ENCODE measurements at places on chromosomes 4 and X. TPM values are rescaled to one million over a fixed set of nuclear protein-coding genes. Genes with fewer than 3 reads are reported as not detected.

DNA sequence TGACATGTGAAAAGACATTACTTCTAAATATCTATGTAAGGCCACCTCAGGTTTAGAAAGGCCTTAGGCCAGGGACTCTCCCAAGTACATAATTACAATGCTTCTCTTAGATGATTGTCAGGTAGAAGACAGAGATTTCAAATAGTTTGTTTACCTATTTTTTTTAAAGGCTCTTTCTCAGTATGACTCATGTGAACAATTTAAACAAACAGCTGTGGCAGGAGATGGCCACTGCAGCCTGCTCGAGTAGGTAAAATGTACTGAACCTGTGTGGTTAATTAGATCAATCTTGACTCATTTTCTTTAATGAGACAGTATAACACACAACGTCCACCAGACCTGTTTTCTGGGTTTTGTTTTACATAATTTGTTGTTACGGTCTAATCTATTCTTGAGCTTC is 50.2 kb downstream of the LEF1 start:
- no peak for DNase-seq

DNA sequence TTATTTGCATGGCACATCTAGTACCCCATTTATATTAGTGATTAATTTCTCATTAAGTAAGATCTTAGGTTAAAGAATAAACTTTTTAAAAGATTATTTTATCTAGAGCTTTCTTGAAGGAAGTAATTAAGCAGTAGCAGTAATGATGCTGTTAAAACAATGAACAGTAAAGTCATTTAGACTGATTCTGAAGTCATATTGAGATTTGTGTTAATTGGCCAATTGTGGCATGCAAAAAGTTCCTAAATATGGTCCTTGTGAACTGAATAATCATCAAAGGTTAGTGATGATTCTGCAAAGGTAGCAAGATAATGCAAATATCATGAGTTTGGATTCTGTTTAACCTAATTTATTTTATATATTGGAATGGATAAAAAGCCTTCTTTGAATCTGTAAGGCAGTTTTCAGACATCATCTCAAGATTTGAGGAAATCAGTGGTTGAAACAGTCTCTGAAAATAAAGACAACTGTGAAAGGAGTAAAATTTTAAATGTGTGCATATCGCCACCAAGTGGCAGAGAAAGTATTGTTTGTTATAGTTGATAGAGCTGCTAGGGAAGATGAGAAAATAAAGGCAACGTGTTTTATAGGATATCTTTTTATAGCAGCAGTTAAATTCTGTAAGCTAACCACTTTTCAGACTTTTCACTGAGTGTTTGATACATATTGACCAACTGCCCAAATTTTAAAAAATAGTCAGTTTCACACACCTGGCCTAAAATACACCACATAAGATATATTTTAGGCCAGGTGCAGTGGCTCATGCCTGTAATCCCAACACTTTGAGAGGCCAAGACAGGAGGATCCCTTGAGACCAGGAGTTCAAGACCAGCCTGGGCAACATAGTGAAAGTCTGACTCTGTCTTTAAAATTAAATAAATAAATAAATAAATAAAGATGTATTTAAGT is 79.6 kb downstream of the CCKAR start:
- no peak for DNase-seq

- DNase-seq, result no peak
Observed at GRCh38 chrX:154038656-154039055, 19.0 kb upstream of the IRAK1 start.

GRCh38 chr4:10684631-10685030 is at the start of gene CLNK:
TSS of gene CLNK (minus strand) at chr4:10684768. CDS start at chr4:10667869, 16,899 bp downstream.
- no peak for DNase-seq

DNA sequence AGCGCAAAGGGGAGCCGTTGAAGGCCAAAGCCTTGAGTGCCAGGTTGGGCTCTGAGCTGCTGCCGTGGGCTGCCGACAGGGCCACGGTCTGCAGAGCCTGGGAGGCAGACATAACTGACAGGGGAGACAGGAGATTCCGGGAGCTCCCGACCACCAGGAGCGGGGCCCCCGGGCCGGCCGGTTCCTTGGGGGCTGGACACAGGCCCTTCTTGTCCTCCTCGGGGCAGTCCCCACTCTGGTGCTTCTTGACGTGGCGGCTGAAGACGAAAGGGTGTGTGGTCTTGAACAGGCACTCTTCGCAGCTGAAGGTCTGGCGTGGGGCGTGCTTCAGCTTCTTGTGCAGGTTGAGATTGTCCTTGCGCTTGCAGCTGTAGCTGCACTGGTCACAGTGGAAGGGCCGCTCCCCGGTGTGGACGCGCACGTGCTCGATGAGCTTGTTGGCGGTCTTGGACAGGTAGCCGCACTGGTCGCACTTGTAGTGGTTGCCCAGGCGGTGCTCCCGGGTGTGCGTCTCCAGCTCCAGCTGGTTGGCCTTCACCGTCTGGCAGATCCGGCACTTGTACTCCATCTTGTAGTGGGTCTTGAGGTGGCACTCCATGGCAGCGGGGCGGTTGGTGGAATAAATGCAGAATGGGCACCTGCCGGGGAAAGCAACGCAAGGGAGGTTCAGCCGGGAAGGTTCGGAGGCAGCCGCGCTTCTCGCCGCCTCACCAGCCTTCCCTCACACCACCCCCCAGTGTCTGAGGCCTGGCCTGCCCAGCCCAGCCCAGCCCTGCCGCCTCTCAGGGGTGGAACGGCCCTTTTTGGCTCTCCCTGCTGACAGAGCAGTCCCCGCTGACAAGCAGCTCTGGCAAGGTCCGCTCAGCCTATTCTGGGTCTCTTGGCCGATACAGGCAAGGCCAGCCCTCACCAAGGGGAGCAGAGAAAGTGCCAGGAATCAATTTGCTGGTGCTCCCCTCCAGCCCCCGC is 81.3 kb downstream of the C4orf51 start:
- no peak for DNase-seq

- no peak for DNase-seq
Observed at GRCh38 chrX:63250253-63250868, 100.8 kb downstream of the SPIN4 start.

DNA sequence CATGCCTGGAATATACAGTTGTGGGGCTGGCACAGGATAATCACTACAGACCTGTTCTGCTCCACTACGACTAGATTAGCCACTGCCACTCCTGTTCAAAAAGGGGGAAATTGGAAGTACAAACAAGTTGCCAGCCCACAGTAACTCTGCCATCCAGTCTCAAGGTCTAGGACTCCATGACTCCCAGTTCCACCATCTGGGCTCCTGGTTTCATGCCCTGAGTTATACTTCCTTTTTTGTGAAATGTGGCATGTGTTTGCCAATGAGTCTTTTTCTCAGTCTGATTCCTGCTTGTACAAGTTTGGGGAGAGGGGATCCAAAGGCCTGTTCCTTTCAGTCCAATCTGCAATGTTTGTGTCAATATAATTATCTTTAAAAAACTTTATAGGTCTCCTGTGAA is 1.0 kb upstream of the BLOC1S4 start:
- DNase-seq, result no peak

GRCh38 chrX:11080741-11081305 is 30.3 kb upstream of the HCCS start:
- DNase-seq, result no peak

DNA sequence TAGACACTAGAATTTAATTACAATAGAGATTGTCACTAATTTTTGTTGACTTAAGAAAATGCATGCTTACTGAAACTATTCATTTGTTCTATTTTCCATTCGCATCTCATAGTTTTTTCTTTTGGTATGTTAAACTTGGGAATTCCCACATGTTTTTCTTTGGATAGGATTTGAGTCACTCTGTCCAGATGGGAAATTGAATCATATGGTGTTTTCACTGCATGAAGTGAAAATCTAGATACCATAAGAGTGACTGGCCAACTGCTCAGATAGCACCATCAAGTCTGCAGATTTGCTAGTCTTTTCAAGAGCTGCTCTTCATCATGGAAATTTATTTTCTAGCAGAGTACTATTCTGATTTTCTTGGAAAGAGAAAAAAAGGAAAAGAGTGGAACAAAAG is 172.6 kb downstream of the FAM47B start:
- DNase-seq, result no peak

GRCh38 chr4:69999420-69999819 is 3.7 kb downstream of the STATH start:
- no peak for DNase-seq

DNA sequence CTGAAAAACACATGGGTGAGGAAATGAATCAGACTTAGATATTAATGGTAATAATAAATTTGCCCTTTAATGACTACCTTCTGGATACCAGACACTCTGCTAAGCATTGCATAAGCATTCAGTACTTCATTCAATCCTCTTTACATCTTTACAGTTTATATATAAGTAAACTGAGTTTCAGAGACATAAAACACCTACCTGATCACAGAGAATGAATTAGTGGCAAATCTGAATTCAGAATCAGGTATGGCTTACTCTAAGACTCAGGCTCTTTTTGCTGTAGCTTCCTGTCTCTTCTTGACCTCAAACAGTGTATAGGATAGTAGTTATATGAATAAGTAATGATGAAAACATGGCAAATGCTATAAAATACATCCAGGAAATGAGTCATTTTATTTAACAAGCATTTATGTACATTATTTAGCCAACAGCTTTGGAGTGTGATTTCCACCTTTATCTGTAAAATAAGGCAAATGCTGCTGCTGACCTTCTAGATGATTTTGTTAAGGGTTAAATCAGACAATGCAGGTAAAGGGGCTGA is 83.9 kb downstream of the VEGFC start:
- DNase-seq, result no peak

DNA sequence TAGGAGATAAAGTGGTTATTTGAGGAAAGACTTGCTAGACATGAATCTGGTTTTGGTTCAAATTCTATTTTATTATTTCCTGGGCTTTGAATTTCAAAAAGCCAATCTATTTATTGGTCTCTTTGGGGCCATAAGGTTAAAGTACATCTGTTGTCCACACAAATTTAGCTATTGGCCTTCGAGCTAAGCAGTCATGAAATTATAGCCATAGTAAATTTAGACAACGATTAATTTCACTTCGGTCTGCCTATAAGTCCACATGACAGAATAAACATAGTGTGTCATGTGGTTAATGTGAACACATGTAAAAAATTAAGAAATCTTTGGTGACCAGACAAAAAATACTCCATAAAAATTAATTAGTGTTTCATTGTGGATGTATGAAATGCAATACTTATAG is 161.9 kb downstream of the PALLD start:
- DNase-seq, result no peak

- no peak for DNase-seq
Observed at GRCh38 chrX:53188763-53189162, 36.2 kb downstream of the KDM5C start.

DNA sequence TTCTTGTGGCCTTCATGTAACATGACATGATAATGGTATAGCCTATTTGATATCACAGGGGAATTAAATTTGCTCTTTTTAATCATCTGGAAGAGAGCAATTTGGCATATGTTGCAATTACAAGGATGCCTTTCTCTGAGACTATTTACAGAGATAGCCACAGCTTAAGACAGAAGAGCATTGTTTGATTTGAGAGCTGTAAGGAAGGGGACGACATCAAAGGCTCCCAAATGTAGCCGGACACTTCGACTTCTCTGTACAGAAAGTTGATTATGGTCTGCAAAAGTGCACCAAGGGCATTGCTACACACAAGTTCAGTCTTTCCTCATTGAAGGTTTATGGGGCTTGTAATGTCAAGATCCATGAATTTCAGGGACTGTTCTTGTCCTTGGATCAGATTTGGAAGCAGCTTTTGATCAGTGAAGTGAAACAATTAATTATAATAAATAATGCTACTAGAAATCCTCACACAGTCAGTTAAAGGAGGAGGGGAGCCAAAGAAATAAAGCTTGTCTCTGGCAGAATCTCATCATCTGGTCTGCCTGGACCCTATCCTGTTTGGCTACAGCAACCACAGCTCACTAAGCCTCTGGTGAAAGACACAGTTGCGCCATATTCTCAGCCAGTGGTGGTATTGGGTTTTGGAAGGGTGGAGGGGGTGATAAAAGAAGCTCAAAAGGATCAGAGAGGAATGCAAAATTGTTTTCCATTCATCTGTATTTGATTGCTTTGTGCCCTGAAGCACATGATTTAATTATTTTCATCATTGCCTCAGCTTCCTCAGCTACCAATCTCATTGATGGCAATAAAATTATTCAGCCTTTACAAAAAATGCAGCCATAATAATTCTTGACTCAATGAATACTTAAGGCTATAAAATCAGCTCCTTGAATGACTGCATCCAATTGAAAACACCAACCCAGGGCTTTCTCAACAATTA is 654.3 kb upstream of the LCORL start:
- no peak for DNase-seq

DNA sequence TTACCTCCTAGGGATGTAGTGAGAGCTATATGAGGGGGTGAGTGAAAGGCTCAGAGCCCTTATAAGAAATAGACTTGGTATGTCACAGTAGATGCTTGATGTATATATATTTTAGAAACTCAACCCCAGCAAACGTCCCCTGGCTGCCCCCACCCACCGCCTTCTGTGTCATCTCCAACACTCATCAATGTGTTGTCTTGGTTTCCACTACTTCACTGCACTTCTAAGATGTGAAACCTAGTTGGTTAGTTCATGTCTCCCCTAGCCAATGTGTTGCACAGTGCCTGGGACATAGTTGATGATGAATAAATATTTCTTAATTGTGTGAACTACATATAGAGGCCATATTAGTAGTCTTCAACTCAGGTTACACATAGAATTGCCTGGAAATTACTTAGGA is 4.4 kb downstream of the FGFBP2 start:
- no peak for DNase-seq

DNA sequence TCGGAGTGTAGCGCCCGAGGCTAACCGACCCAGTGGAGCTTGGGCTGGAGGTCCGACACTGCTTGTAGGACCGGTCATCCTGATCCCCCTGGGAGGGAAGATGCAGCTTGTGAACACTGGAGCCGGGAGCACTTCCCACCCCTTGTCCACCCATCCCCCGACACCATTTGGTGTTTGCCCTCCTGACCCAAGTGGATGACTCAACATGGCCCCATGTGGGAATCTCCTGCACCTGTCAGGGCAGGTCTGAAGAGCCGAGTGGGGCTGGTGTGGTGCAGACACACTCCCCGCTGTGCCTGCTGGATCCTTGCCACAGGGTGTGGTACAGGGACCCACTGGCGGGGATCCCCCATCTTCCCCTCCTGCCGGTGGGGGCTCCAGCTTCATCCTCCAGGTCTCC is 90.0 kb upstream of the AFAP1 start:
- no peak for DNase-seq

CCNA2 gene
- 2.0 TPM for total RNA-seq

ZFYVE28 gene
- total RNA-seq, result 16.7 TPM

MAGEA12 gene
- total RNA-seq, result not detected

FAAH2 gene
- not detected for total RNA-seq

HELT gene
- total RNA-seq, result not detected

NAA11 gene
- total RNA-seq, result not detected

TLR2 gene
- total RNA-seq, result 19.1 TPM

PNMA6F gene
- total RNA-seq, result not detected

CXCL3 gene
- 0.62 TPM for total RNA-seq

Measured in uterus (tissue), 4 donors.